Stimulated activated CD4-positive, alpha-beta T cell treated with anti-CD3 and anti-CD28 coated beads, Interleukin-2, amount 100 ng/mL, for 48 hours (primary cell): ENCODE measurements at places on chromosomes 1 and 21.

DNA sequence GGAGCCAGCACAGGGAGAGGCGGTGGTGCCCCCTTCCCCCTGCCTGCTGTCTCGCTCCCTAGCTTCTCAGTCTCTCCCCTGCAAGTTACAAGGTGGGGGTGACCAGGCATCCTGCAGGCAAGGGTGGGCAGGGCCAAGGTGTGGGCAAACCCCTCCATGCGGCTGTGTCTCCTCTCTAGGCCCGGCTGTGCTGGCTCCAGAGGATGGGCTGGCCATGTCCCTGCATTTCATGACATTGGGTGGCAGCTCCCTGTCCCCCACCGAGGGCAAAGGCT is 14.6 kb downstream of the NTRK1 start:
- DNase-seq: no peak

- no peak for DNase-seq
Observed at GRCh38 chr1:240136402-240136801, 44.7 kb downstream of the FMN2 start.

- DNase-seq: no peak
Observed at GRCh38 chr1:169348383-169349036, 19.1 kb downstream of the NME7 start.

- DNase-seq: no peak
Observed at GRCh38 chr1:7784492-7785071, 491 bp downstream of the PER3 start.

GRCh38 chr1:174606471-174606870 is 158.7 kb downstream of the GPR52 start:
- no peak for DNase-seq
